ENCODE measurements at places on chromosomes 6 and 20.

DNA sequence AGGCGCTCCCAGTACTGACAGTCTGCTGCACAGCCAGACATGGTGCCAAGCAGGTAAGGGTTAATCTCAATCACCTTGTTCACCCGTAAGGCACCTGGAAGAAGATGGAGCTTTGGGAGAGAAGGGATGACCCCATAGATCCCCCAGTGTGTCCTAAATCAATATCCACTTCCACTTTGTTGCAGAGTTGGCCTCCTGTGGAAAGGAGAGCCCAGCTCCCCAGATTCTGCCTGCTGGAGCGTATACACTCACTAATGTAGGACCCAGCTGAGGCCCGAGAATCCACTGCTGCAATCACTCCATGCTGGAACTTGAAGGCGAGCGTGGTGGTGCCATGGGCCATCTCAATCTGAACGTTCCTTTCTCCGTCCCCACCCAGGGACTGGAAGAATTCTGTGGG, 1.2 kb downstream of the PSMB8 start:
- no peak for DNase-seq

GRCh38 chr6:168101590-168102314, 22.7 kb upstream of the FRMD1 start:
- no peak for DNase-seq

GRCh38 chr6:21382821-21383449, 210.6 kb upstream of the SOX4 start:
- DNase-seq = no peak

GRCh38 chr6:54618572-54618971, 228.0 kb upstream of the FAM83B start:
- DNase-seq = no peak

DNA sequence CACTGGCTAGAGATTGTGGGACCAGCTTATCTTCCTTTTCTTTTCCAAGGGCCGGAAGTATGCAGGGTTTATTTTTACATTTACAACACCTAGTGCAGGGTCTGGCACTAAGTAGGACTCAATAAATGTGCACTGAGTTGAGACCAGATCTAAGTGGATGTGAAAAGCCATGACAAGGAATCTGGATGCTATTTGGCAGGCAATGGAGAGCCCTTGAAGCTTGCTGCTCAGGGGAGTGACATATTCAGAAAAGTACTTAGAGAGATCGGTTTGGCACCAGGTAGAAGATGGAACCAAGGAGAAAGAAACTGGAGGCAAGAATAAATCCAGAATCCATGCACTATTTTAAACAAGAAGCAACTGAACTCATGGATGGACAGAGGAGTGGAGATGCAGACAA, 815.8 kb downstream of the MAFB start:
- no peak for DNase-seq

- DNase-seq = no peak
Observed at GRCh38 chr6:43582911-43583310, 6.9 kb downstream of the POLH start.

- no peak for DNase-seq
Observed at GRCh38 chr20:278607-279571, 11.7 kb downstream of the C20orf96 start.

DNA sequence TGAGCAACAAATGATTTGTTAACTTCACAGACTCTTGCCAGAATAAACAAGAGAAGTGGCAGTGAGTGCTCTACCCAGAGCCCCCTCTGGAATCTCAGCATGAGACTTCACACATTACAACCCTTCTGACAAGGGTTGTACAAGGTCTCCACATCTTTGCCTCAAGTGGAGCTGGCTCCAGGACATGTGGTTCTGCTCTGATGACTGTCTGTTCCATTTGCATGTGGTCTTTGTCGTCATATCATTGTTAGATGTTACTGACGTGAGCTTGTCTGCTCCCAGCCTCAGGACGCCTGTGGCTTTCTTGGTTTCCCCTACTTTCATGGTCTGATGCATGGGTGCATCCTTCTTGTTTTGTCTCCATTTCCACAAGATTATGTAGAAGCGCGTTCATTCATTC, 115.0 kb downstream of the SLC24A3 start:
- DNase-seq = no peak

GRCh38 chr6:106252687-106253086, 72.9 kb downstream of the ATG5 start:
- no peak for DNase-seq

- no peak for DNase-seq
Observed at GRCh38 chr20:57161478-57162361, 104.7 kb downstream of the BMP7 start.

DNA sequence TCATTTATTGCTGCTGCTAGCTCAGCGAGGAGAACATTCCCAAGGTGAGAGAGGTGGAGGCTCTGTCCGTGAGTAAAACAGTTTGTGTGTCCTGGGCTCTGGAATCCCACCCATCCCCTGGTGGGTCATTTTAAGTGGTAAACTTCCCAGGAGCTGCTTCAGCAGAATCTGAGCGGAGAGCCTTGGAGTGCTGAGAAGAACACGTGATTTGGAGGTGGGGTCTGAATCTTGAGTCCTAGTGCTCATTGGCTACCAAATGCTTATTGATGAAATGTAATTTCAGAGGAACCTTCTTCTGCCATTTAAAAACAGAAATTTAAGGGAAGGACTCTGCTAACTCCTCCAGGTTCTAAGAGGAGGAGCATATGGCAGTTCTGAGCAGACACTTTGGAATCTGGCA, 132.4 kb downstream of the CDH26 start:
- DNase-seq = no peak

DNA sequence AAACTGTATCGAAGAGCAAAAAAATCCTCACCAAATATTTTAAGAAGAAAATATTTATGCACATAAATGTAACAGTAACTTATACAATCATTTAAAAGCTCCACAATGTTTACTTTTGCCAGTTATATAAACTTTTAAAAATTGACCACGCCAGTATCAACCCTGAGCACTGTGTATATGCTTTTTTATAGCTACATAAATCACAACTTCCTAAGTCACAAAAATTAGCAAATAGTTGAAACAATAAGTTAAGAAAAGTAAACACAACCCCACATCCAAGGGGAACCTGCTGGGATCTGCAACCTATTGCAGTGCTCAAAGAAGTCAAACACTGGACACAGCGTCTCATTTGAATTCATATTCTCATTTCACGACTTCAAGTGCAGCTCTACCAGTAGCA, 89.8 kb upstream of the DST start:
- DNase-seq = no peak

DNA sequence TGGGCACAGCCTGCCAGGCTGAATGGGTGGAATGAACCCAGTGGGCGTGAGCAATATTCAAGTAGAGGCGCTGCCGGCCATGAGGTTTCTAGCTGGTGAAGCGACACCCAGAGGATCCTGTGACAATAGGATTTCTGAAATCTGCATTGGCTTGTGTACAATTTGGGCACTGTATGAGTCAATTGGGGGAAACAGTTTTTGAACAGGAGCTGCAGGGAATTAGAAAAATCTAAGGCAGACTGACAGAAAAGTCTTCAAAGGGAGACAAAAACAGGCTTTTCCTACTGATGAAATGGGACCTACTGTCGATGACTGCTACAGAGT, 148.8 kb upstream of the PROKR2 start:
- no peak for DNase-seq

DNA sequence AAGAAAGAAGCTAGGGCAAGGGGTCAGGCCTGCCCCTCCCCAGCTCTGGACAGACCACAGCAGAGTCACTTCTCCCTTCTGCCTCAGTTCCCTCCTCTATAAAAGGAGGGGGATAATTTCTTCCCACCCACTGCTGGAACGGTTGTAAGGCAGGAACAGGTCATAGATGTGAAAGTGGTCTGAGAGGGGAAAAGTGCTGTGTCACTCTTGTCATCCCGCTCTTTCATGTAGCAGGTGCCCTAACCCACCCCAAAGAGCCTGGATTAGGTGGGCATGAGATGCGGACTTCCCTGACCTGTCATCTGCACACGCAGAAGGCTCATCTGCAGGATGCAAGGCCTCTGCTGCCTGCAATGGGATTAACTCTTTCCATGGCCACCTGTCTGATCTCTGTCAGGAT, 218.2 kb upstream of the LRFN2 start:
- DNase-seq = no peak

DNA sequence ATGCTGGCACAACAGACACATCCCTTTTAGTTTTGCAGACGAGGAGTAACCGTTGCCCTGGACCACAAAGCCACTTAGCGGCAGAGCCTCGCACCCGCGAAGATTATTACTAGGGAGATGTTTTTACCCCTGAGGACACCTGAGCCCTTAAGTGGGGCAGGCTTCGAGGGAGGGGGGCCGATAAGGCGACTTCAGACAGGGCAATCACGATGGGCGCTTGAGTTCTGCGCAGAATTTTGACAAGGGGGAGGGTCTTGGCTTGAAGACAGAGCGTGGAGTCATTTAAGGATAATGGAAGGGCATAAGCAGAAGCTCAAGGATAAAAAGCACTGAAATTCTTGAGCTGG, 650 bp upstream of the TTK start:
- DNase-seq = peak; percentile 6

GRCh38 chr6:54002116-54002515, 109.1 kb upstream of the MLIP start:
- no peak for DNase-seq

GRCh38 chr6:75157336-75157735, 48.5 kb downstream of the COL12A1 start:
- DNase-seq = no peak

GRCh38 chr6:169977434-169978265, 226.2 kb downstream of the ERMARD start:
- no peak for DNase-seq

DNA sequence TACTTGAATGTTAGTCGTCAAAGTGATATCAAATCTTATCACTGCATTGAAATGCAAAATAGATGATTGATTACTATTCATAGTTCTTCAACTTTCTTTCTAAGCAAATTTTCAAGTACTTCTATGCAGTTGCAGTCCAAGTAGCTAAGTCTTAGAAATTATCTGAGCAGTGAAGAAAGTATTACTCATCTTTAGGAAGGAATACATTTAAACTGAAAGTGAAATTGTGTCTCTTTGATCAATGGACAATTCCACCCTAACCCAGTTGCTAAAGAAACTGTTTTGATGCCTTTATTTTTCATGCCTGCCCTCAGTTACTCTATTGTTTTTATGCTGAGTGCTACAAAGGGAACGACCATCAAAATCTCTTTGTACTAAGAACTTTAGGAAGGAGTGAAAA, 337.4 kb downstream of the GRIK2 start:
- DNase-seq = no peak

GRCh38 chr6:150636808-150637207, 37.1 kb downstream of the PLEKHG1 start:
- DNase-seq = no peak

DNA sequence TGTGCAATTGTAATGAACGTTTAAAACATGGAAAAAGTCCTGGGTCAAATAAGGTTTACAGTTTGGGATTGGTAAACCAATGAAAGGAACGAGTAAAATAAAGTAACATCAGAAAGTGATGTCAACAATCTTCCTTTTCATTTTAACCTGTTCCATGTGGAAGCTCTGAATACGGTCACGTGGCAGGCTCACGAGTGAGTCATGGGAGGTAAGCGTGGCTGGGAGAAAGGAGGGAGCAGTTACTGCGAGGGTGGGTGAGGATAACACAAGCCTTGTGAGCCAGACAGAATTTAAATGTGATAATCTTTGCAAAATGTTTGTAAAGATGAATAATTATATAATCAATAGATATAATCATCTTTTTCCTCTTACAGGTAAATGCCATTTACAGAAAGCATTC, 171.3 kb upstream of the HDAC2 start:
- DNase-seq = no peak

DNA sequence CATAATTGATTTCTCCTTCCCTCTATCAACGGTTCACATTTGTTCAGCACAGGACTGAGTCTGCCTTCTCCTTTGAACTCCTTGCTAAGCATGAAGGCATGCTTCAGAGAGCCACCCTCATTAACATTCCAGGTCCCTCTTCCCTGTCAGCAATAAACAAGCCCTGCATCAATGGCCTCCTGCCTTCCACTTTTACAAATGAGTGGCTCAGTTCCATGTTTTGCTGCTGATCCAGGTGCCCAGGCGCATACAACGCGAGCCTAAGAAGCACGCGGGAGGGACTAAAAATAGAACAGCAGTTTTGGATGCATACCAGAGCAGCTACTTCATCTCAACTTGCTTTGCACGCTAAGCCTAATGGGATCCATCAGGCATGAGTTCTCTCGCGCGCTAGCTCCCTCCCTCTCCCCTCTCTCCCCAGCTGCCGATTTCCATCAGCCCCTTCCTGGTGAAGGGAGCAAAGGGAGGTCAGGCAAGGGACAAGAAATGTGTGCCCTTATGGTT, 53.4 kb downstream of the TRAF3IP2 start:
- no peak for DNase-seq

DNA sequence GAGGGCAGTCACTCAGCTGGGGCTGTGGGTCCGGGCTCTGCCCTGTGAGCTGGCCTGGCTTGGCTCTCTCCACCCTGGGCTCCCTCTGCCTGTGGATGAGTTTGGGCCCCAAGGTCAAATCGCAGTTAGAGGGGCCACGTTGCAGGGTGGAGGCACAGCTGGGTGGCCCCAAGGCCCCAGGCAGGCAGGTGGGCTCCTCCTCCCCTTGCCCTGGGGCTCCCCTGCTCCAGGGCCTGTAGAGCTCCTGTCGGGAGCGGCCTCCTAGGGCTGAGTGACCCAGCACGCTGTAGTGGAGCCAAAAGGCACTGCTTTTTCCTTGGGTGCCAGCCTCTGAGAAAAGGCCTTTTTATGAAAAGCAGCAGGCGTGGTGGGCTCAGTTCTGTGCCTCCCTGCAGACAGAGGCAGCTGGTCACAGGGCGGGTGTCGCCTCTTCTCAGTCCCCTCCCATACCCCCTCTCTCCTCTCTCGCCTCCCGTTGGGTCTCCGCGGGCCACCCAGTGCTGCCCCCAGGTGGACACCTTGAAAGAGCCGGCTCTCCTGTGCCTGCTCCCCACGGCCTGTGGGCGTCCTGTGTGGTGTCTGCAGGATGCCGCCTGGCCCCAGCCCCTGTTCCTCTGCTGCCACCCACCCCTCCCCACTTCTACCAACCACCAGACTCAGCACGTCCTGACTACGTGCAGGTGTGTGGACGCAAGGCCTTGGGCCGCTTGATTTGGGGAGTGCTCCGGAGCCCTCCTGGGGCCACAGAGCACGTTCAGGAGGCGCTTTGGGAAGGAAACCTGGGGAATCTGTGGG, 13.2 kb downstream of the SS18L1 start:
- peak; percentile 71 for DNase-seq

Measured in stimulated activated CD4-positive, alpha-beta T cell treated with anti-CD3 and anti-CD28 coated beads, Interleukin-12 subunit alpha, Interleukin-12 subunit beta, amount 100 ng/mL, for 4 hours (primary cell).